ENCODE measurements at places on chromosomes 6 and 20. TPM values are rescaled to one million over a fixed set of nuclear protein-coding genes. Genes with fewer than 3 reads are reported as not detected.
A peak's percentile ranks its signal among the peaks of the same experiment; 100 is the strongest.

The RNF144B gene
- total RNA-seq, result 0.23 TPM

The HCRTR2 gene
- total RNA-seq, result not detected

The DSP gene
- 0.12 TPM for total RNA-seq

The ADGRF5 gene
- total RNA-seq, result not detected

The RNF217 gene
- not detected for total RNA-seq

The RAMACL gene
- 0.29 TPM for total RNA-seq

DNA sequence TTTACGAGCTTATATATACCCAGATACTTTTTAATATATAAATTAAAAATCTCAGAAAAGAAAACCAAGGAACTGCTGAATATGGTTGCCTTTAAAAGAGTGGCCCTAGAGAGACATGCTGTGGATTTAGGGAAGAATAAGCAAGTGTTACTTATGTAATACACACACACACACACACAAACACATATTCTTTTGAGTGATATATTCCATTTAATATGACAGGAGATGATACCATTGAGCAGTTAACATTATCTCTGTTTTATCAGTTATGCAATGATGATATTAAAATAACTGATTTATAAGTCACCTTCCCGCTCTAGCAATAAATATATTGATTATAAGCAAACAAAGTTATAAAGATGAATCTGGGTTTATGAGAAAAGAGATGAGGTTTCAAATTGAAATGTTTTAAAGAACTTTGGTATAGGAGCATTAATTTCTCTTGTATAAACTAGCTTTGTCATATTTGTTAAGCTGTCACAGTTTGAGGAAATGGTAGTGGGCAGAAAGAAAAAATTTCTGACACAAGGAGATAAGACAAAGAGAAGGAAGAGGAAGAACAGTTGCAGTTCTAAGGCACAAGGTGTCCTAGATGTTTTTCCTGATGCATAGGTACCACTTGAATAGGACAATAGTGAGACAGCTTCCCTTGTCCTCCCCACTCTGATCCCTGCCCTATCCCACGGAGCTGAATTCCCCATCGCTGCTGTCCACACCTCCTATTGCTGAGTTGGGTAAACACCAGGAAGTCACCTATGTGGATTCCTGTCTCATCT lies 26.4 kb downstream of the GPX5 start:
- no peaks in the 10 kb centered on the region for H3K4me1 ChIP-seq
- H3K36me3 ChIP-seq, result no peaks in the 10 kb centered on the region
- no peak overlapping the region for H3K4me3 ChIP-seq

DNA sequence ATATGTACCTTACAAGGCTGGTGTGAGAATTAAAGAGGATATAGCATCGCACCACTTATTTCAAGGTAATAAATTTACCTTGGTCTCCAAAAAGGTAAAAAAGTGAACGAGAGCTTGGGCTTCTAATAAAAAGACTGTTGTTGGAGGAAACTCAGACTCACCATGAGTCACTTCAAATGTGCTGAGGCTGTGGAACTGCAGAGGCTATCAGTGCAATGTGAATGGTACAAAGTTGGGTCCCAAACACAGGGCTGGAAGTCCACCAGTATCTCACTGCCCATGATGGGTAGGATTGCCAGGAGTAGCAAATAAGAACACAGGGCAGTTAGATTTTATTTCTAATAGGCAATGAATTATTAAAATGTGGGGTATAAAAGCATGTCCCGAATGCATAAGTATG lies 200.6 kb downstream of the MAFB start:
- DNase-seq, result no peak
- H3K4me3 ChIP-seq, result no peak overlapping the region
- H3K27ac ChIP-seq, result no peak overlapping the region

DNA sequence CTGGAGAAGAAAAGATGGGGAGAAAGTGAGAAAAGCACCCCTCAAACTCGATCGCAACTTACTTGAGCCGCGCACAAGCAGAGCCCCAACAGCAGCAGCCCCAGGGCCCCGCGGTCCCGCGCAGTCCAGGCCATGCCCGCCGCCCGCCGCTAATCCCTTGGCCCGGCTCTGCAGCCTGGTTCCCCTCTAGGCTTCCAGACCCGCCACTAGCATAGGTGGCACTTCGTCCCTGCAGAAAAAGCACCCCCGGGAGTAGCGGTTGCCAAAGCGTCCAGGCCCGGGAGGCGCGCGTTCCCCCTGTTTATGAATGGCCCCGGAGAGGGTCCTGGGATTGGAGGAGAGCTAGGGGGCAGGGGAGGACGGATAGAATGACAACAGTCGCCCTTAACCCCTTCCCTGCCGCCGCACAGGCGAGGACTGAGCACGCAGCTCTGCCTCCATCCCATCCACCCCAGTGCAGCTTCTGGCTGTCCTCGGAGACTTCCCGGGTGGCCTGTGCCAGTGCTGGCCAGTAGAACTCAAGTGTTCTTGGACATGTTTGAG lies 19.9 kb downstream of the COL9A1 start:
- no peak for DNase-seq
- H3K4me3 ChIP-seq, result no peak overlapping the region
- H3K4me1 ChIP-seq, result no peaks in the 10 kb centered on the region
- no peaks in the 10 kb centered on the region for H3K36me3 ChIP-seq

DNA sequence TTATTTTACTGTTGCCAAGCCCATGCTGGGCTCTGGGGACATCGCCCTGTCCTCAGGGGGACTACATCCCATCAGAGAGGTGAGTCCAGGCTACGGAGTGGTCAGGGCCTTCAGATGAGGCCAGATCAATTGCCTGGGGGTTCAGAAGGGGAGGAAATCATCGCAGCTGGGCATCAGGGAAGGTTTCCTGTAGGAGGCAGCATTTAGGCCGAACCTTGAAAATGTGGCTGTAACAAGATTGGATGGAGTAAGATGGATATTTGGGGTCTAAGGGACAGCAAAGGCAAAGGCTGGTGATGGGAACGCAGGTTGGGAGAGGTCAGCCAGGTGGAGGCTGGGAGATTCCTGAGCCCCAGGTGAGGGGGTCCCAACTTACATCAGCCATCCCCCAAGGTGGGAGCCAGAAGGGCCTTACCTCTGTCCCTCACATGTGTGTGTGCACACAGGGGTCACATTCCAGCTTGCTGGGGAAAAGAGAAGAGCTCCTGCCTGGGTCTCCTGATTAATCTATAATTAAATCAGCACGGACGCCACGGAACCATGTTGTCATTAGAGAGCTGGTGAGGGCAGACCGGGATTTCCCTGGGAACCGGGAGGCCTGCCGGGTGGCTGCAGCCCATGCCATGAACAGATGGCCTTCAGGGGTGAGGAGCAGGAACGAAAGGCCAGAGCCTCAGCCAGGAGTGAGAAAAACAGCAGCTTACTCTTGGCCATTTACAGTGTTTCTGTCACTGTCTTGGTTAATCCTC lies 30.5 kb upstream of the DLGAP4 start:
- H3K27me3 ChIP-seq, result peaks cover 20% of the 10 kb centered on the region
- H3K4me1 ChIP-seq, result no peaks in the 10 kb centered on the region

DNA sequence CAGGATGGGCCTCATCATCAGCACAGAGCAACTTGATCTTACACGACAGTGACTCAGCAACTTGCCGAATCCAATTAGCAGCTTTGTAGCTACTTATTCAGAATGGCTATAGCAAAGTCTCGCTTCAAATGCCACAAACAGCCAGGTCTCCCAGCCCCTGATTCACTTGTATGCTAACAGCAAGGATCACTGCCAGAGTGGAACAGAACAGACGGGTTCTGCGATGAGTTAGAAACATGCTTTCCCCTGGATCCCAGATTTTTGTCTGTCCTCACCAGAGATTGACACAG lies 254.4 kb downstream of the NRN1 start:
- no peaks in the 10 kb centered on the region for H3K4me1 ChIP-seq
- H3K27ac ChIP-seq, result no peak overlapping the region
- H3K27me3 ChIP-seq, result no peaks in the 10 kb centered on the region
- no peak for DNase-seq

DNA sequence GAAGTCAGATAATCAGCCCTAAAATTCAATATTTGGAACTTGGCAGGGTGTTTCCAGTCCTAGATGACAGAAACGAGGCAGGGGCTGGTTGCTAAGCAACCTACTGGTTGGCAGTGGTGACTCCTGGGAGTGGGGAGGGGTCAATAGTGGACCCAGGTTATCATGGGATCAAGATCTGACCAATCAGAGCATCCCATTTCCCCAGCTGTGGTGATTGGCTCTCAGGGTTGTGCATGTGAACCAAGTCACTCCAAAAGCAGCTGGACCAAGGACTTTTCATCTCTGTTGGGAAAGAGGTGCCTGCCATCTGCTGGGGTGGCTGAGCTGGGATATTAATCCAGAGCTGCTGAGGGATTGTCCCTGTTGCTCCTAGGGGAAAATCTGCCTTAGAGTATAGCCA lies 253.4 kb downstream of the PREX1 start:
- no peak overlapping the region for H3K4me3 ChIP-seq
- no peaks in the 10 kb centered on the region for H3K4me1 ChIP-seq
- no peak for DNase-seq
- peaks cover 17% of the 10 kb centered on the region for H3K27me3 ChIP-seq
- no peak overlapping the region for H3K27ac ChIP-seq

GRCh38 chr6:133017581-133017980 lies 203.2 kb downstream of the RPS12 start:
- H3K27ac ChIP-seq, result no peak overlapping the region
- H3K36me3 ChIP-seq, result no peaks in the 10 kb centered on the region
- peaks cover 3% of the 10 kb centered on the region for H3K27me3 ChIP-seq
- no peak overlapping the region for H3K4me3 ChIP-seq
- H3K4me1 ChIP-seq, result no peaks in the 10 kb centered on the region

DNA sequence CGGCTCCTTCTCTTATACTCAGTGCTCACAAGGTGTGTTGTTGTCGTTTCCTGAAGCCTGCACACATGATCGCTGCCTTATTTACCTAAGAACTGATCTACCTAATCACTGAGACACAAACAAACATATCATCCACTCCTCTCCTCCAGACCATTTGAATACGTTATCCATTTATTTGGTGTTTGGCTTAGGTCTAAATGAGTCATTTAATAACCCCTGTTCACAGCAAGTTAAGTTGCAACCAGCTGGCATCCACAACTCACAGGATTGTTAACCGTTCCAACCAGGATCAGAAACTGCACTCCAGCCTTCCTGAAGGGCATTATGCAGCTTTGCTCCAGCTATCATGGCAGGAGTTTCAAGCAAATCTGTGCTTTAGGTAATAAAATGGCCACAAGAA lies 511.1 kb upstream of the MAP3K7 start:
- H3K4me1 ChIP-seq, result no peaks in the 10 kb centered on the region
- no peak overlapping the region for H3K4me3 ChIP-seq
- no peak overlapping the region for H3K27ac ChIP-seq

GRCh38 chr6:53318429-53318828 lies 30.3 kb downstream of the ELOVL5 start:
- H3K27me3 ChIP-seq, result no peaks in the 10 kb centered on the region
- peaks cover 26% of the 10 kb centered on the region for H3K36me3 ChIP-seq
- DNase-seq, result no peak
- no peak overlapping the region for H3K4me3 ChIP-seq
- no peak overlapping the region for H3K27ac ChIP-seq

DNA sequence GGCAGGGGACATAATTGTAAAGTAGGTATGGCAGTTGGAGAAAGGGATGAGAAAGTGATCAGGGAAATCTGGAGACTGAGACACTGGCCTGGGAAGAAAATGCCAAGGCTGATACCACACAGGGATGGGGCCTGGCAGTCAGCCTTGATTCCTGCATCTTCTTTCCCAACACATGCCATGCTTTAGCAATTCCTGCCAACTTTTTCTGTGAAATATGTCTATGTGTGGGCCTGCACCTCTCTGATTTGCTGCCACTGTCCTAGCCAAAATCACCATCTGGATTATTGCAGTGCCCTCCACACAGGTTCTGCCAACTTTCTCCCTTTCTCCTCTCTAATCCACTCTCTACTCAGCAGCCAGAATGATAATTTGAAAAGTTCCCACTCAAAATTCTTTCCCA lies 759.8 kb upstream of the CITED2 start:
- no peaks in the 10 kb centered on the region for H3K27me3 ChIP-seq
- H3K4me1 ChIP-seq, result no peaks in the 10 kb centered on the region
- no peaks in the 10 kb centered on the region for H3K36me3 ChIP-seq
- H3K4me3 ChIP-seq, result no peak overlapping the region

DNA sequence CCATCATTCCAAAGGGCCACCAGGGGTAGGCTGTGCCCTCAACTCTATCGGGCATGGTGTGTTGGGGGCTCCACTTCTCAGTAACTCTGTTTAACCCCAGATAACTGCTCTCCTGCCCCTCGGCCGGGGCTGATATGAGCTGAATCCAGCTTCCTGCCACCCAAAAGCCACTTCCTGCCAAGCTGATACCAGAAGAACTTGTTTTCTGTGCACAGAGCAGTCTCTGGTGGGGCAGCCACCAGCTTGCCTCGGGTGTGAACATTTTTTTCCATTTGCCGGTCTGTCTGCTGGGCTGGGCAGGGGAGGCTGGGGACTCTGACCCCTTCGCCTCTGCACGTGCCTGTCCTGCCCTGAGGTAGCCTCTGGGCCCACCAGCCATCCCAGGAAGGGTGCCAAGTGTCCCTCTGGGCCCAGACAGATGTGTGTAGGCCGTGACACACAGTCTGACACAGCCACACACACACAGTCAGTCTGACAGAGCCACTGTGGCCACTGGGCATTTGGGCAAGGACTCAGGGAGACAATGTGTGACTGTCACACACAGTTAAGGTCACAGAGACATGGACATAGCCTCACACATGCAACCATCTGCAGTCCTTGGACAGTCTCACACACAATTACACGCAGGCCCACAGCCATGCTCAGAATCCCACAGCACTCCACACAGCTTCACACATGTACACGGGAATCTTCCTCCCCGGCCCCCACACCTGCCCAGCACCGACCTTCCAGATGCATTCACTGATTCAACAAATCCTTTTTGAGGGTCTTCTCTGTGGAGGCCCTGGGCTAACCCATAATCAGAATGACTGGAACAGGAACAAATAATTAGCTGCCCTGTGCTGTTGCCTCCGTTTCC lies 45.1 kb downstream of the NOL4L start:
- H3K27me3 ChIP-seq, result no peaks in the 10 kb centered on the region
- peak; percentile 94 for DNase-seq
- H3K4me1 ChIP-seq, result peaks cover 55% of the 10 kb centered on the region
- peak overlapping the region; percentile 96 for H3K27ac ChIP-seq
- peak overlapping the region; percentile 65 for H3K4me3 ChIP-seq
- peaks cover 1% of the 10 kb centered on the region for H3K36me3 ChIP-seq

DNA sequence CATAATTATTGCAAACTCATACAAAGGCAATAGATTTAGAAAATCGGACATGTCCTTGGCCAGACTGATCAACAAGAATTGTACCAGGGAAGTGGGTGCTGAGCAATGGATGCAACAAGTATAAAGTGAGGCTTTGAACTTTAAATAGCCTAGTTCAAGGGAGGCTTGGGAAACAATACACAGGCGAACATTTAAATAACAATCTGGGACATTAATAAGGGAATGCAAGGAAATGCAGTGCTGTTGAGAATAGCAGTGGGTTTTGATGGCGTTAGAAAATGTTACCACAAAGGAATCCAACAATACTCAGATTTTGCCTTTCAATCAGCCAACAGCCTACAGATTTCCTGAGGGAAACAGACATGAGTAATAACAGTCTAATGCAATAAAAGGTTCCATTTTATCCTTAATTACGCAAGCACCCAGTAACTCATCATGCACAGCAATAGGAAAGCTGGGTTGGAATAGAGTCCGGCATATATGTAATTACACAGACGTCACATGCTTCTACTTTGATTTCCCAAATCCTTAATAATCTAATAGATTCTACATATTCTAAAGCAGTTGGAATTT lies 134.6 kb downstream of the PHACTR1 start:
- no peak for DNase-seq
- H3K36me3 ChIP-seq, result no peaks in the 10 kb centered on the region
- no peak overlapping the region for H3K27ac ChIP-seq
- H3K4me3 ChIP-seq, result no peak overlapping the region
- no peaks in the 10 kb centered on the region for H3K27me3 ChIP-seq

GRCh38 chr6:36962874-36963273 lies 8.3 kb downstream of the PI16 start:
- peaks cover 47% of the 10 kb centered on the region for H3K4me1 ChIP-seq
- H3K27me3 ChIP-seq, result no peaks in the 10 kb centered on the region
- peak overlapping the region; percentile 58 for H3K27ac ChIP-seq
- peaks cover 9% of the 10 kb centered on the region for H3K36me3 ChIP-seq
- H3K4me3 ChIP-seq, result no peak overlapping the region
- DNase-seq, result peak; percentile 87

Data from activated CD8-positive, alpha-beta memory T cell treated with anti-CD3 and anti-CD28 coated beads, Interleukin-2, amount 10 ng/mL, durations not matched to agents 7 days and 5 days (primary cell).